Right ventricle myocardium inferior (tissue), 1 donor: ENCODE measurements at places on chromosomes 1 and 21.

- DNase-seq, result no peak
Measured at GRCh38 chr1:216476341-216476740, 53.1 kb upstream of the USH2A start.

GRCh38 chr1:55334160-55334559, 119.0 kb upstream of the USP24 start:
- DNase-seq, result no peak

- no peak for DNase-seq
Measured at GRCh38 chr1:13751458-13751871, 51.5 kb downstream of the PRDM2 start.

DNA sequence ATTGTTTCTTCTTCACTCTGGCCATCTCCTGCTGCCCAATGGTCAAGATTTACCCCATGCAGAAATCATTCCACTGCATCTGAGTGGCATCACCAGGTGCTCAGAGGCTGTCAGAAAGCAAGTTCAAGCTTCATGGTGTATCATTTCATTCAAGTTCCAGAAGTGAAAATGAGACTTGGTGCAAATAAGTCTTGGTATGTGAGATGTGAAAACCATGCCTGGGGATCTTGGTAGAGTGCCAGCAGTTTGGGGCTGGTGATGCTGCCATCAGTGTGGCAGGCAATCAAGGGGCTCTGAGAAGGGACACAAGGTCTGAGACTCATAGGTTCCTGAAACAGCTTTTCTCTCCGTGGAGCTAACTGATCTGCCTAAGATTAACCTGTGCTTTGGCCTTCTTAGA, 52.0 kb downstream of the CD2 start:
- DNase-seq, result no peak

- no peak for DNase-seq
Measured at GRCh38 chr1:150895618-150896017, 8.7 kb downstream of the CTXND2 start.

DNA sequence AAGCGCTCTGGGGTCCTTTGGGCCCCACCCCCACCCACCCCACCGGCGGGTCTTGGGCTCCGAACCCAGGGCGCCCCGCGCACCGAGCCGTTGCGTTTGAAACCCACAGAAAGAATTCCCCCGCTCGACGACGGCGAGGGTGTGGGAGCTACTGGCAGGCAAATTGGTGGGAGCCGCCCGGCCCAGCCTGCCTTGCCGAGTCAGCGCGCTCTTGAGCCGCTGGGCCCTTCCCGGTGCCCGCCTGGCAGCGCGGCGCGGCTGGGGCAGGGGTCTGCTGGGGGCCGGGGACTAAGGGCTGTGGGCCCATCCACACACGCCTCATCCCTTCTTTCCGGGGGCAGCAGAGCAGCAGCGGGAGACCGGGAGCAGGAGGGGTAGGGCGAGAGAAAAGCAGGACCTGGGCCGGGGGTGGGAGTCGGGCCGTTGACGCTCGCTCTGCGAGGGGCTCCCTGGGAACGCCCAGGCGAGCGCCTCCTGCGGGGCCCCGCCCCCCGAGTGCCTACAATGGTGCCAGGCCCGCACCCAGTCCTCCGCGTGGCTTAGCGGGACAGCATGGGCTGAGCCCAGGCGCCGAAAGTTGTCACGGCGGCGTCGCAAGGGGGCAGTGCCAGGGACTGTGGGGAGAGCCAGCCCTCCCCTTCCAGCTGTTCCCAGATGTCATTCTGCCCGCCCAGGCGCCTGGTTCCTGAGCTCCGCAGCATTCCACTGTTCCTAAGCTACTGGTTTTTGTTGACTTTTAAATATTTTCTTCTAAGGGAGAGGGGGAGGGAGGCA, at the start of gene C1orf94:
Gene C1orf94 (plus strand): TSS at position 78 of the 774 bp plus-strand sequence. CDS start 883 bp downstream, outside the sequence.
- no peak for DNase-seq

DNA sequence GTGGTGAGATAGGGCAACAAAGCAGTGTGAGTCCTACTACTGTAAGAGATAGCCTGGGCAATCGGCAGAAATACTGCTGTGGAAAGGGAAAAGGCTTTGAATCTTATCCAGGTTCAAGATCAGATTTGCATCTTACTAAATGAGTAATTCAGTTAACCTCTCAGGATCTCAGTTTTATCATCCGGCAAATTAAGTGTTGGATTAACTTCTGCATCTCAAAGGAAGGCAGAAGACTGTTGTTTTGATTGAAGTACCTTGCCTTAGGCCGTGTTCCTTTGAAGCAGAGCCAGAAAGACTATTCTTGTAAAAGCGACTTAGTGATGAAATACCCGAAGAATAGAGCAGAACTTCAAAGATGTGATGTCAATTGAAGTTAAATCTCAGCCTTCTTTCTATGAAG, 612.9 kb upstream of the USP24 start:
- no peak for DNase-seq

DNA sequence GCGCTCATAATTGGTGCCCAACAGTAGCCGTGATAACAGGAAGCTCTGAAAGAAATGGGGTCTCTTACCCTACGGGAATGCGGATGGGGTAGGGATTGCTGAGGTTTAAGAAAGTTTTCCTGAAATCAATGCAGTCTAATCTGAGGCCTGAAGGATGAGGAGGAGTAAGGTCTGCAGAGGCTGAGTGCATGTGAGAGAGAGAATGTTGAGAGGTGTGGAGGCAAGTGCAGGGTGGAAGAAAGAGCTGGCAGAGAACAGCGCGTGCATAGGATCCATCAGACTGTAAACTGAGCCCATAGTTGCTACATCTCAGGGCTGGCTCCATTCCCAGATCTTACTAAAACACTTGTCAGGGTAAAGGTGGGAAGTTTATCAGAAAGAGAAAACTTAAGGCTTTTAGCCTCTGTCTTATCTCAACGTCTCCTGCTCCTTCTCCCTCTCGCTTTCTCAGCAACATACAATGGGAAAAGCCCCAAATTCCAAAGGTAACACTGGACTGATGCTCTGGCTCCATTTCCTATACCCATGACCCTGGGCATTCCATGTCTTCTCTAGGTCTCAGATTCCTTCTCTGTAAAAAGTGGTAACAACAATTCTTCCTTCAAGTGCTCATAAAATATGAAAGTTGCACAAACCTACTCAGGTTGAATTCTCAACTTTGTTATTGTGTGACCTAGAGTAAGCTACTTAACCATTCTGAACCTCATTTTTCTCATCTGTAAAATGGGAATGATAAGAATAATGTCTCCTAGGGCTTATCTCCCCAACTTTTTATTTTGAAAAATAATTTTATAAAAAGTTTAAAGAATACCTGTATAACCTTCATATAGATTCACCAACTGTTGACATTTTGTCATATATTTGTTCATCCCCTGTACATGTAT, 75.2 kb downstream of the SH3GLB1 start:
- no peak for DNase-seq

DNA sequence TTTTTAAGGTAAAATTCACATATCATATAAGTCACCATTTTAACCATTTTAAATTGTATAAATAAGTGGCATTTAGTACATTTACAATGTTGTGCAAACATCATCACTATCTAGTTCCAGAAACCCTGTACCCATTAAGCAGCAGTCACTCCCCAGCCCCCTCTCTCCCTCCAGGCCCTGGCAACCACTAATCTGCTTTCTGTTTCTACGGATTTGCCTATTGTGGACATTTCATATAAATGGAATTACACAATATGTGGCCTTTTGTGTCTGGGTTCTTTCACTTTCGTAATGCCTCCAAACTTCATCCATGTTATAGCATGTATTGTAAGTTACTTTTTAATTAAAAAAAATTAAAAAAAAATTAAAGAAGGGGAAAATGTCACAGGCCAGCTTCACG, 58.0 kb upstream of the RAB3GAP2 start:
- DNase-seq, result no peak

- no peak for DNase-seq
Measured at GRCh38 chr1:172069534-172069933, 228.2 kb downstream of the DNM3 start.

GRCh38 chr1:150102986-150103385, 35.4 kb downstream of the VPS45 start:
- no peak for DNase-seq

- DNase-seq, result no peak
Measured at GRCh38 chr1:14759843-14760242, 161.4 kb downstream of the KAZN start.

DNA sequence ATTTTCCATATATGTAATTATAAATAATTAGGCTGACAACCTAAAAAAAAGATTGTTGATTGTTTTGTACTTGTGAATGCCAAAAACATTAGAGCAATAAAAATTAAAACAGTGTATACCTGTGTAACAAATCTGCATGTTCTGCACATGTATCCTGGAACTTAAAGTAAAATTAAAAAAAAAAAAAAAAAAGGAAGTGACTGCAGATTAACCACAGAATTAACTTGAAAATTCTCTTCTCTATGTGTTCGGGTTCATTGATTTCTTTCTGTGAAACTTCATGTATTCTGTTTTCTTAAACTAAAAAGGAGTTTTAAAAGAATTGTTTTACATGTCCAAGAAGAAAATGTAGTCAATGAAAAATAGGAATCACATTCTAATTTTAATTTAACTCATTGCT, 95.7 kb downstream of the FASLG start:
- no peak for DNase-seq

DNA sequence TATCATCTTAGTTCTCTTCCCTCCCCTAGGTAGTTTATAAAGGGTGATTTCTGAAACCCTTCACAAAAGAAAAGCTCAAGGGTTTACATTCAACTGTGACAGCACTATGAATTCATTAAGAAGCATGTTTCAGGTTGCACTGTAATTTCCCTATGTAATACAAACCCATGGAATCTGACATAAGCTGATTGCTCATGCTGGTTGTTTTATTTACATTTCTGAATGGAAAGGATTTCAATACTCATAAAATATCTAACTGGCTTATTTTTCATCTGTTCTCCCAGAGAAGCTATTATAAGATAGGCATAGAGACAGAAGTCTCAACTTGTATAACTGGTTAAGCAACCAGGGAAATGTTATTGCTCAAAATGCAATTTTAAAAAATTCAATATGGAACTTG, 20.5 kb downstream of the WNT2B start:
- no peak for DNase-seq
